Right lobe of liver (tissue), 6 donors: ENCODE measurements at places on chromosomes 16 and 17. TPM values are rescaled to one million over a fixed set of nuclear protein-coding genes. Genes with fewer than 3 reads are reported as not detected.

Gene CD300LF
- 2.6 TPM for total RNA-seq

Gene CBFB
- 7.9 TPM for total RNA-seq

Gene IRX5
- total RNA-seq: not detected

Gene SEZ6
- total RNA-seq: not detected

Gene PPY
- total RNA-seq: not detected

Gene TRPV3
- 0.12 TPM for total RNA-seq

Gene CRHR1
- not detected for total RNA-seq

Gene OR2C1
- 0.49 TPM for total RNA-seq

DNA sequence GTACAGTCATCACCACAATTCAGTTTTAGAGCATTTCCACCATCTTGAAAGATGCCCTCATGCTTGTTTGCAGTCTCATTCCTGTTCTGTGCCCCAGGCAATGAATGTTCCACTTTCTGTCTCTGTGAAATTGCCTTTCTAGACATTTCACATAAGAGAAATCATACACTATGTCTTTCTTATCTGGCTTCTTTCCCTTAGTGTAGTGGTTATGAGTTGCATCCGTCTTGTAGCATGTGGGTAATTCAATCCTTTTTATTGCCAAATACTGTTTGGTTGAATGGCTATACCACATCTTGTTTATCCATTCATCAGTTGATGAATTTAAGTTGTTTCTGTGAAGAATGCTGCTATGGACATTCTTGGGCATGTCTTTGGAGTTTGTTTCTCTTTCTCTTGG lies 132.5 kb upstream of the PLCG2 start:
- DNase-seq: no peak

DNA sequence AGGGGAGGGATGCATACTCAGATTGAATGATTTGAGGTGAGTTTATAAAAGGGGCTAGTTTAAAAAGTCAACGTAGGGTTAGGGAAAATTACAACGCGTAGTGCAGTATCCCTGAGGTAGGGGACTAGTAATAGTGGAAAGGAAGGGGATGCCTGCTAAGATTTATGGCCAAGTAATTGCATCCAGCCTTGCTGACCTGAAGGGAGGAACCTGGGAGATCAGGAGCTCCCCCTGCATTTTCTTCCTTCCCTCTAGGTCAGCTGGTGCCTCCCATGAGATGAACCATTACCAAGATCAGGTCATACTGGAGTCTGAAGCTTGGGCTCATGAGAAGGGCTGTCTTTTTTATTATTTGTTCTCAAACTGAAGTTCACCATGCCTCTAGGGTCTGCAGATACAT lies 606.6 kb downstream of the TMEM114 start:
- DNase-seq: no peak

DNA sequence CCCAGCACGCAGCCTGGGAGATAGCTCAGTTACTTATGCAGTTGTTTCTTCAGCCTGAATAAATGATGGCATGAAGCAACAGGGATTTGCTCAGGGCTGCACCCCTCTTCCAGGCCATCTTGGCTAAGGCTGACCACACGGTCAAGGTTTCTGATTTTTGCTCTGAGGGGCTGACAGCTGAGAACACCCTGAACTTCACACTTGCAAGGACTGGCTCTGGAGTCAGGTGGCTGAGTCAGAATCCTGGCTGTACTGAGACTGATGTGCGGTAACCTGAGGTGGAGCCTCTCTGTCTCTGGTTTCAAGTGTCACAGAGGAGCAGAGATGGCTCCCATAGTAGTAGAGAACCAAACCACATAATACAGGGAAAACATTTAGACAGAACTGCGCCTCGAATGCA lies 4.8 kb downstream of the MTHFSD start:
- no peak for DNase-seq

DNA sequence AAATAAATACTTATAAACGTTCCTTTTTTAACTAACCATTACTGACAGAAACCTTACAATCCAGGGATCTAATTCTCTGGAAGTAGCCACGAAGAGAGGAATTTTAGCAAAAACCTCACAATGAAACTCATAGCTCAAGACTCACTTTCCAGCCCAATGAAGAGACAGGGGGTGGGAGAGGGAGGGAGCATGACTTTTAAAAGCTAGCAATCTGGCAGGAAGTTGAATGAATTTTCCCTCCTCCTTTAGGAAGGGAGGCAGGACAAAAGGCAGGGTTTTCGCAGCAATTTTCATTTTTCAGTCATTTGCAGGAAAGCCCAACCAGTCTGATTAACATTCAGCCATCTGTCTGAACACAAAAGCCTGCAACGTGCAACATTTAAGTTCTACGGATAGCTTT lies 381.5 kb upstream of the PSMD7 start:
- DNase-seq: no peak

DNA sequence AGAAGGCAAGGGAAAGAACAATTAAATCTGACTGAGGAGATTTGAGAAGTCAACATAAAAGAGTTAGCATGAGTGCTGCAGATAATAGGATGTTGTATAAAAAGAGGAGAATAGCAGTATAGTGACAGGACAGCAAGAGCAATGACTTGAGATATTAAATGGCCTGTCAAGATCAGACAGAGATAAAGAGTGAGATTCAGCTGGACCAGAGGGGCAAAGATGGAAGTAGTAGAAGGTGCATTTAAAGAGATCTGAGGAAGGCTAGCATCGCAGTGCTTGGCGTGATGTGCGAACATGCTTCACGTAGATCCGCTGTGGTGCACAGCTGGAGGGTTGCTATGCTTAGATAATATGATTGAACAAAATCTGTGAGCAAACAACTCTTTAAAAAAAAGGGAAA lies 1422.6 kb upstream of the CDH8 start:
- no peak for DNase-seq

DNA sequence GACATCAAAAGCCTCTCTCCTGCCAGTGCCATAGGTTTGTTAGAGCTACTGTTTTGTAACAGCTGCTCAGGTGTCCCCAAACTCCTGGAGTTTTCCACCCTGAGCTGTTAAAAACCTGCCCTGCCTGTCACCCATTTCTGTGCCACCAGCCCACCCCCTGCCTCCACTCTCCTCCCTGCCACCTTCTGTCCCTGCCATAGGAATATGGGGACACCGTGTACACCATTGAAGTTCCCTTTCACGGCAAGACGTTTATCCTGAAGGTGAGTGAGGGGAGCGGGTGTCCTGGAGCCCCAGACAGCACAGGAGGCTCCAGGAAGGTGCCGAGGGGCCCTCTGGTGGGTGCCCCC lies 5.2 kb upstream of the TCAP start:
- DNase-seq: no peak

DNA sequence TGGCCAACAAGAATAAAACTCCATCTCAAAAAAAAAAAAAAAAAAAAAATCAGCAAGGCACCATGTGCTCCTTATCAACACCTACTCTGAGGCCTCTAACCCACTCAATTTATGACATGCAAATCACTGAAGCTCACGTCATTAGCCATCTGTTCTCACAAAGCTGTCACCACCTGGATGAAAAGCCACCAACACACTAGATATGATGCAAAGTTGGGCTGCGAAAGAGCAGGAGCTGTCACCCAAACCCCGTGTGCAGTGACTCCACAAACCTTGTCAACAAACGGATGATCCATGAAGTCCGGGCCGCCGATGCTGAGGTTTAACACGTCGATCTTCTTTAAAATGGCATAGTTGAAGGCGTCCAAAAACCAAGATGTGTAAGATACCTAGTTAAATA lies 25.3 kb downstream of the MBTPS1 start:
- DNase-seq: no peak
